ENCODE measurements at places on chromosomes 1 and 21.

DNA sequence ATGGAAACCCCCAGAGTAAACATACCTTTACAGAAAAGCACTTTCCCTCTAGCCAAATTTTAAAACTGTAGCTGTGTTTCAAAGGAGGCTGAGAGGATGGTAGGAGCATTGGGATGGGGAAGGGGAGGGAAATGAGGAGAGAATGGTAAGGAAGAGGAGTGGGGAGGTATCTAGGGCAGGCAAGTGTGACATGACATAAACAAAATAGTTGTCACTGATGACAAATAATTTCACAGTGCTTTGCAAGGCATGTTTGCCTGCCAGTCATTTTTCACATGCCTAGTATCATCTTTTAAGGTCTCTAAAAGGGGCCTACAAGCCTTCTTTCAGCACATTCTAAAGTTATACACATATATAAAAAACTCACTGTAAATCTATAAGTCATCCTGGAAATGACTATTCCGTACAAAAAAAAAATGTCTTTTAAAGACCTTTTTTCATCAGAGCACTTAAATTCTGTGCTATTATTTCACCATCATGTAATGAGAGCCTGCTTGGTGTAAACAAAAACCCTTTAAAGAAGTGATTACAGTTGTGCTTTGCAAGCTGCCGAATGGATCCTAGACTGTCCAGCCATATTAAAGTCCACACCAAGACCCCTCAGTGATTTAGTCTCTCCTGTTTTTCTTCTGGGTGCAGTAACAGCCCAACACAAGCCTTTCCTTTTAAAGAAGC is 38.4 kb downstream of the HLX start:
- DNase-seq: no peak

- DNase-seq: no peak
These were observed 30.9 kb downstream of the TNFSF4 start for GRCh38 chr1:173176246-173176645.

DNA sequence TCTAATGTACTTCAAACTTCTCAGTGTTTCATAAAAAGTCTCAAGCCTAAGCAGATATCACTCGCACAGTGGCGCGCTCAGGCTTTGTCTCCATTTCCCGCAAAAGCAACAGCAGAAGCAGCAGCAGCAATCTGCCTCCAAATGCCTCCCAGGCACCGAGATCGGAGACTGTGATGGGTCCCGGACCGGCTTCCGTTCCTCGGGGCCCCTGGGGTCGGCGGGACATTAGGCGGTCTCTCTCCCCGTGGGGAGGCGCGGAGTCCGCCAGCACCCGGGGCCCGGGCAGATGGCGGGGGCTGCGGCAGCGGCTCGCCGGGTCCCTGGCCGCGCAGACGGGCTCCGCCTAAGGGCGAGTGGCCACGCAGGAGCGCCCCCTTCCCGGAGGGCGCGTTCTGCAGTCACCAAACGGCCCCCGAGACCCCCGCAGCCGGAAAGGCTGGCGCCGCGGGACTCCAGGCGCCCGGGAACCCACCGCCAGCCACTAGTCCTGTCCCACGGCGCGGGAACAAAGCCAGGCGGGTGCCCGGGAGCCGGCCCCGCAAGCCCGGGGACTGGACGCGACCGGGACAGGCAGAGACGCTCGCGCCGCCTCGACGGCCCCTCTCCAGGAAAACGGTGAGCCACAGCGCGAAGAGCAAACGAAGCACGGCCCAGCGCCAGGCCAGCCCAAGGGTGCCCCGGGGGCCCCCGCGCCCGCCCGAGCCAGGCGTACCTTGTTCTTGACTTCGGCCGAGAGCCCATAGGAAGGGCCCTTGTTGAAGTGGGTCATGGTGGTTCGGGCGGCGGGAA is 590 bp downstream of the CNN3 start:
- DNase-seq: peak; percentile 12

DNA sequence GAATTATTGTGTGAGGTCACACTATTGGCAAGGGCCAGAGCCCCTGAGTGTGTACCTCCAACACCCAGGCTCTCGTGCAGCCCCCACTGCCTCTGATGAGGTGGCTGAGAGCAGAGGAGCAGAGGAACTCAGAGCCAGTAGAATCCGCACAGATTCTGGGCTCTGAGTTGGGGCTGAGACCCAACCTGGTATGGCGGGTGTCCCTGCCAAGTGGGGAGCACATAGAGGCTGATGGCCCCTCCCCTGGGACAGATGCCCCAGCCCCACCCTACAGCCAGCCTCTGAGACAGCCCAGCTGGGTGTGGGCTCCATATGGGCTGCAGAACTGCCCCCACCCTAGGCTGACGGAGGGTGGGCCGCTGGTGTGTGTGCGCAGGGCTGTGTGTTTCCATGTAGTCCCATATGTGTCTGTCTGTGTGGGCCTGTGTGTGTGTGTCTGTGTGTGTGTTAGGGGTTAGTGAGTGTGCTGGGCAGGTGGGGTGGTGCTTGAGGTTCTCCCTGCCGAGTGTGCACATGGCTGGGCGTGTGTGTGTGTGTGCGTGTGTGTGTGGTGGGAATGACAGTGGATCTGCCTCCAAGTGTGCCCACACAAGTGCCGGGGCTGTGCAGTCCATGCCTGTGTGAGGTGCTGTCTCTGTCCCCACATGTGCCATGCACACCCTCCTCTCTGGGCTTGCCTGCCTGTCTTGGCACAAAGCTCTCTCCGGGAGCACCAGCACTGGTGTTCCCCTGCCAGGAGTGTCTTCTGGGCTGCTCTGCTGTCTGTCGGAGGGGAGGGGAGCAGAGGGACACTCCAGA is 24.4 kb downstream of the FOXO6 start:
- DNase-seq: no peak

GRCh38 chr1:244313346-244313745 is 138.4 kb downstream of the ADSS2 start:
- no peak for DNase-seq

DNA sequence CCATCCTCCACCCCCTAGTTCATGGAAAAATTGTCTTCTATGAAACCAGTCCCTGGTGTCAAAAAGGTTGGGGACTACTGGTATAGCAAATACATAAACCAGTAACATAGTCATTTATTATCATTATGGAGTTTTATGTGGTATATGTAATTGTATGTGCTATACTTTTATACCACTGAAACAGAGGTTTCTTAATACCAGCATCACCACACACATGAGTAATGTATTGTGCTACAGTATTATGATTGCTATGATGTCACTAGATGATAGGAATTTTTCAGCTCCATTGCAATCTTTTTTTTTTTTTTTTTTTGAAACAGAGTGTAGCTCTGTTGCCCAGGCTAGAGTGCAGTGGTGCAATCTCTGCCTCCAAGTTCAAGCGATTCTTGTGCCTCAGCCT is 5.7 kb upstream of the PAXBP1 start:
- no peak for DNase-seq

- DNase-seq: no peak
These were observed 37.2 kb upstream of the TSPAN2 start for GRCh38 chr1:115126516-115126915.

GRCh38 chr1:240597153-240597745 is 14.7 kb downstream of the GREM2 start:
- DNase-seq: no peak

- DNase-seq: no peak
These were observed at the start of gene C1orf87 for GRCh38 chr1:60073605-60074278. Gene C1orf87, minus strand, starts transcription at chr1:60073770. Its CDS starts 1,127 bp downstream, at chr1:60072643.

DNA sequence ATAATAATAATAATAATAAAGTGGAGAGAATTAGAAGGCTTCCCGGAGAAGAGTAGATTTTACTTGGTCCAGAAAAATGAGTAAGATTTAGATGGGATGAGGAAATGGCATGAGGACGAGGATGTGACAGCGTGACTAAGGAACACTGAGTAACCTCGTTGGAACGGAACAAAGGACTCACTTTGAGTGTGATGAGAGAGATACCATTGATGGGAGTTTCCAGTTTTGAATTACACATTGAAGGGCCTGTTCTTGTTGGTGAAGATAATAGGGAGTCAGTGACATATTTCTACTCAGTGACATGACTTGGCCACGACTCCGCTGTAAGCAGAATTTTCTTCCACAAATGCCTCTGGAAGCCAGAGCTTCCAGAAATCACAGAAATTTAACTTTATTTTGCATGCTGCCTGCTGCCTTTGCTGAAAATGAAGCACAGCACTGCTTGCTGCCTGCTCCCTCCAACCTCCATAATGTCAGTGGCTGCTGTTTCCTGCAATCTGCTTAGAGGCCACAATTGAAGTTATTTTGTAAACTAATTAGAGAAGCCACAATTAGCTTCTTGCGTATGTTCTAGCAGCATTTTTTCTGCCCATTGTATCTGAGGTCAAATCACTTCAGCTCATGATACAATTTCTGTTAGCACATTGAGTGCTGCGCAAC is 33.7 kb upstream of the FBXO28 start:
- DNase-seq: no peak

GRCh38 chr1:62685431-62685859 is 2.7 kb downstream of the DOCK7 start:
- no peak for DNase-seq

DNA sequence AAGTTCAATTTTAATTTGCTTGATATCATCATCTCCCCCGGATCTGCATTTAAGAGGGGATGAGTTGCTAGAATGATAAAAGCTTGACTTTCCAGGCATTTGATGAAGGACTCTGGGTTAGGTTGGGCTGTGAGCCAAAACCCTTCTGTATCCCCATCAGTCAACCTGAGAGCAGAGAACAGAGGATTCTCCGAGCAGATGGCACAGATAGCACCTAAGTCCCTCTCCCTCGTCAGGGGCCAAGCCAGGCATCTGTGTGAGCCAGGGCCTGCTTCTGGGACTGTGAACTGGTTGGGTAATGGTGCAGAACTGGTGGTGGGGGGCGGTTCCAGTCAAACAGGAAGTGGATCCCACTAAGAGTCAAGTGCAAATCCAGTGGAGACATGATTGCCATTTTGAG is 205.8 kb downstream of the TNR start:
- DNase-seq: no peak

- DNase-seq: no peak
These were observed 329.9 kb upstream of the GREM2 start for GRCh38 chr1:240941701-240942370.

- DNase-seq: no peak
These were observed 9.8 kb downstream of the NECTIN4 start for GRCh38 chr1:161079436-161080110.

GRCh38 chr1:154866257-154867063 is 3.6 kb downstream of the KCNN3 start:
- no peak for DNase-seq

- DNase-seq: no peak
These were observed 306.2 kb downstream of the MATN1 start for GRCh38 chr1:30417001-30417700.

- DNase-seq: no peak
These were observed 37.4 kb downstream of the PCAT6 start for GRCh38 chr1:202848191-202848542.

- DNase-seq: no peak
These were observed 25.9 kb downstream of the CYP2J2 start for GRCh38 chr1:59900640-59901039.

DNA sequence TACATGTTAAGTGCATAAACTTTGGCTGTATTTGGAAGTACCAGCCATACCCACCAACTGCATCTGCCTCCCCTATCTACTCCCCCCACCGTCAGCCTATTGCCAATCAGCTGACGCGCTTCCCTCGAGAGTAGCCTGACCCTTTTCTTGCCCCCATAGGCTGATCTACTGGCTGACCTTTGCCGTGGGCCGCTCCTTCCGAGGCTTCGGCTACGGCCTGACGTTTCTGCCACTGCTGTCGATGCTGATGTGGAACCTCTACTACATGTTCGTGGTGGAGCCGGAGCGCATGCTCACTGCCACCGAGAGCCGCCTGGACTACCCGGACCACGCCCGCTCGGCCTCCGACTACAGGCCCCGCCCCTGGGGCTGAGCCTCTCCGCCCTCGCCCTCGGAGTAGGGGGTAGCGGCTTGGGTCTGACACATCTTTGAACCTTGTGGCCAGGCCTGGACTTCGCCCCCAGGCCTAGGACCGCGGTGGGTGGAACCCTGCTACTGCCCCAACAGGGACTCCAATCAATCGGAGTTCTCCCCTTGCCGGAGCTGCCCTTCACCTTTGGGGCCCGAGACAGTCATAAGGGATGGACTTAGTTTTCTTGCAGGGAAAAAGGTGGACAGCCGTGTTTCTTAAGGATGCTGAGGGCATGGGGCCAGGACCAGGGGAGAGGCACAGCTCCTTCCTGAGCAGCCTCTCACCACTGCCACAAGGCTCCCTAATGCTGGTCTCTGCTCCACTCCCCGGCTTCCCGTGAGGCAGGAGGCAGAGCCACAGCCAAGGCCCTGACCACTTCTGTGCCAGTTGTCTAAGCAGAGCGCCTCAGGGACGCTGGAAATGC is 4.0 kb downstream of the GLMP start:
- DNase-seq: no peak

DNA sequence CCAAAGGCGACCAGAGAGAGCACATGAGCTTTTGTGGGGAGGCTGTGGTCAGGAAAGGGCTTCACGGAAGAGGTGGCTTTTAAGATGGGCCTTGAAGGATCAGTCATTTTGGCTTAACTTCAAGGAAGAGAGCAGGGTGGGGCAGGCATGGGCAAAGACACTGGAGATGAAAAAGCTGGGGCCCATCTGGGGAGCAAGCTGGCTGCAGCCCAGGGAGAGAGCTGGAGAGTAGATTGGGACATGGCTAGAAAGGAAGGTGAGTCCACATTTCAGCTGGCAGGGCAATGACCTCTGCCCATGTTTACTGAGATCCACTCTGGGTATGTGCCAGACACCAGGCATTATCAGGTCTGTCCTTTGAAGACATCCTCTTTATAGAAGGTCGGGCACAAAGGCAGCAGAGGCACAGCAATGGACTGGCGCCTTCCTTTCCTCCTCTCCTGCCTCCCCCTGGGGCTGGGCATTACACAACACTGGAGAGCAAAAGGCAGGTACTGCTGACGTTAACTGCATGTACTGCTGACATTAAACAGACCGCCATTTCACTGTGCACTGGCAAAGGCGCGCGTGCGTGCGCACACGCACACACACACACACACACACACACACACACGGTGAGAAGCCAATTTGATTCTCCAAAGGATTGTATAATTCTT is 2.2 kb upstream of the UBXN10 start:
- no peak for DNase-seq

DNA sequence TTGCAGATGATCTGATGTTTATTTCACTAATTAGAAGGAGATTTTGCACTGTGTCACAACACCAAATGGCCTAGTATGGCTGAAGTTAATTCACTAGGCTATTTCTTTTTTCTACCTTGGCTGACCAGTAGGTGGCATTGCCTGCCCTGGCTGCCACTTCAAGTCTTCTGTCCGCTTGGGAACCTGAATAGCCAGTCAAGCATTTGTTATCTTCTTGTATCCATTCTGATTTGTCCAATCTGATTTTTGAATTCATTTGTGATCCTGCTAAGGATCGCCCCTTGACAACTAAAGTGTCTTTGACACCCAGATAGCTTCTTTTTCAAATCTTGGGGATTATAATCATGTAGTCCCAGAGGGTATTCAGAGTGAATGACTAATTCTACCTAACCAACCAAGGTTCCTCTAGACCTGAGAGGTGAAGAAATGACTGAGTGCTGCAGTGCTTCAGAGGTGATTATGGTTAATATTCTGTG is 99.4 kb downstream of the GIPC2 start:
- DNase-seq: no peak

- no peak for DNase-seq
These were observed at the start of gene VASH2 for GRCh38 chr1:212950243-212951125. Gene VASH2, plus strand, starts transcription at chr1:212950541. Its CDS starts 1,002 bp downstream, at chr1:212951543.

DNA sequence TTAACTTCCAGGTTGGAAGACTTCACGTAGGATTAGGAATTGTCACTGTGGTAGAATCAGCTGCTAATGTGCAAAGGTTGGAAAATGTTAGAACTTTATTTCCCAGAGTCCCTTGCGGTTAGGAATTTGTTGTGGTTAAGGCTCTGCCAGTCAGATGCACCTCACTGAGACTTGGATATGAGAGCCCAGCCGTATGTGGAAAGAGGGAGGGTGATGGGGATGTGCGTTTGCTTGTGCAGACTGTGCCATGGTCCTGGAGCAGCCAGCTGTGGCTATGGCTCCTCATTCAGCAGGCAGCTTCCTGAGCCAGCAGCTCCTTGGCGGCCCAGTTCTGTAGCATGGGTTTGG is 12.5 kb downstream of the S100A10 start:
- no peak for DNase-seq

Measured in cerebellar nuclear complex (tissue), 1 donor.